Activated naive CD4-positive, alpha-beta T cell (primary cell): ENCODE measurements at places on chromosomes 11 and 22.

GRCh38 chr22:29156507-29156906, 49.2 kb upstream of the EMID1 start:
- no peak for DNase-seq

DNA sequence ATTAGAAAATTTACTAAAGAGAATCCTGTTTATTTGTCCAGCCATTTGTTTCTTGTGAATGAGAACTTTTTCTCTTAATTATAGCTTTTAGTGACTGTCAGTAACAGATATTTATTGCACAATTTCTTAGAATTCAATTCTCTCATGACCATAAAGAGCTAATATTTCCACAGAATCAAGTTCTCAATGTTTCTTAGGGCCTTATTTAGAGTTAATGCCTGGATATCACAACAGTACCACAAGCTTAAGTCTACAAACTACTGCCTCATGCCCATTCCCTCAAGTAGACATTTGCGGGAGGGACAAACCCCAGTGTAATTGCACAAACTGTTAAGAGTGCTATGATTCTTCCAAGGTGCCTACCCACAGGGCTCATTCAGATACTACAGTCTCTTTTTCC, 199.7 kb upstream of the POU2AF2 start:
- DNase-seq: no peak

DNA sequence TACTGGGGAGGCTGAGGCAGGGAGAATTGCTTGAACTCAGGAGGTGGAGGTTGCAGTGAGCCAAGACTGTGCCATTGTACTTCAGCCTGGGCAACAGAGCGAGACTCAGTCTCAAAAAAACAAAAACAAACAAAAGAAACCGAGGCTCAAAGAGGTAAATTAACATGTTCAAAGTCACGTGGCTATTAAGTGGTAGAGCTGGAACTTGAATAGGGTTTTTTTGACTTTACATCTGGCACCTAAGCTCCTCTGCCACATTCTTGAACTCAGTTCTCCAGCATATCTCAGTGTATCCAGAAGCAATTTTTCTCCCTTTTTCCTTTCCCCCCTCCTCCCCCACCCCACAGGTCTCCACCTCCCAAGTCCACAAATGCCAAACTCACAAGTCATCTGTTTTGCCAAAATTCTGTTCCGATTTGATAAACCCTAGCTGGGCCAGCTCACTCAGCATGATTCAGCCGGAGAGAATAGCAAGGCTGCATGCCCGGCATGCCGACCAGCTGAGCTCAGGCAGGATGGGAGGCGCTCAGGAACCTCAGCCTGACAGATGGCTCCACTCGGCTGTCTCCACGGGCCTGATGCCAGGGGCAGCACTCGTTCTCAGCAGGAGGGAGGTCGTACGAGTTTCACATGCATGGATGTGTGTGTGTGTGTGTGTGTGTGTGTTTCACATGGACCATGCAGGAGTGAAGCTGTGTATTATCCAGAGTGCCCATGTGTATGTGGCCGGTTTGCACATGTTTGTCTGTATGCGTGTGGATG, 63.2 kb upstream of the RRAS2 start:
- peak; percentile 3 for DNase-seq

DNA sequence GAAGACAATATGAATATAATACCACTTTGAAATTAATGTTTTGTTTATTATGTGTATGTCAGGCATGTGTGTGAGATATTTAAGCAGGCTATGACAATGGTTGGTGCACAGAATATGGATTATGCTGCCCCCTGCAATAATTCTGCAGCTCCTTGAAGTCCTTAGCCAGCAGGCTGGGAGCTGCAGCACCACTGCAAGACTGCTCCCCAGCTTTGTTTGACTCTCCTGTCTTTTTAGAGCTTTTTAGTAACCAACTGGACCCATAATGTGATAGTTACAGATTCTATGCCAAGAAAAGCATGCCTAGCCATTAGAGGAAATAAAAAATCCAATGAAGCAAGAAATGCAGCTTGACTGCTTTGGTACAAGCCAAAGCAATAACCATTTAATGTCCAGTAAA, 535.1 kb downstream of the TMEM135 start:
- no peak for DNase-seq

GRCh38 chr11:96306933-96307775, 35.8 kb downstream of the MAML2 start:
- DNase-seq: no peak

DNA sequence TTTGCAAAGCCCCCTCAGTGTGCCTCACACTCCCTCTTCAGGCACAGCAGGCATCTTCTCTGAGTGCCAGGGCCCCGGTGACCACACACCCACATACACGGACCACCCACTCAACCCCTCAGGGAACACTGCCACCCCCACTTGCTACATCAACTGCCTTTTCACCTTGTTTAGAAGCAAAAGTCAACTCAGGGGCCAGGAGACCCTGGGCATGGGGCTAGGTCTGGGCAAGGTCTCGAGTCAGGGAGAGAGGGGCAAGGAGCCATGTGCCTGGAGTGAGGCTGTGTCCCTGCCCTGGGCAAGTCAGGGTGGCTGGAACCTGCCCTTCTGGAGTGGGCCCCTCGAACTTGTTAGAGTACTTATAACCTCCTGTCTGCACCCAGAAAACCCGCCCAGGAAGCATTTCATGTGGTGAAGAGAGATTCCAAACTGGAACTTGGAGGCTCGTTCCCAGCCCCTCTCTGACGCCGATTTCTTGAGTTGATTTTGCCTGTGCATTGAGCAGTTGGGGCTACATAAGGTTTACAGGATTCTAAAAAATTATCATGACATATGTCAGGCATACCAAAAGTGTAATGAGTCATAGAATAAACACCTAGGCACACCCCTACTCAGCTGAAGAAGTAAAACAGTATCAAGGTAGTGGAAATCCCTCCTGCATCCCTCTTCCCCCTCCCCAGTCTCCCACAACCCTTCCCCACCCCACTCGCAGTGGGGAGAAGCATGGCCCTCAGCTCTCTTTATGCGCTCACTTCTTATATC, 74.3 kb downstream of the MYEOV start:
- no peak for DNase-seq

GRCh38 chr11:65551572-65552387, 6.4 kb downstream of the LTBP3 start:
- DNase-seq: peak; percentile 39

- no peak for DNase-seq
Measured at GRCh38 chr22:43296276-43296902, 46.8 kb downstream of the SCUBE1 start.

GRCh38 chr11:87743007-87743406, 432.2 kb downstream of the RAB38 start:
- no peak for DNase-seq

GRCh38 chr11:59556115-59556916, 45.0 kb downstream of the OR4D9 start:
- DNase-seq: peak; percentile 24

DNA sequence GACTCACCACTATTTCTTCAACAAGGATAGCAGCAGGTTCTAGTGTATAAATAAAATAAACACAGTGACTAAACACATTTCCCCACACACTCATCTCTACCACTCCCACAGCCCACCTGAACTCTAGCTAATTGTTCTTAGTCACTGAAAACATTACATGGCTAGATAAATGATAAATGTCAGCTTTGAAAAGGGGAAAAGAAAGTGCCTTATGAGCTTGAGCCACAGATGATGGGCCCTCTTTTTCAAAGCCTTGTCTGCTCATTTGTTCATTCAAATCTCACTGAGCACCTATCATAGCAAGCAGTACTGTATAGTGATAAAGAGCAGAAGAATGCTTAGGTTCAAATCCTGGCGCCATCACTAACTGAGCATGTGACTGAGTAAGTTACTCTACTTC, 58.3 kb downstream of the SIK3 start:
- no peak for DNase-seq

- no peak for DNase-seq
Measured at GRCh38 chr11:36455658-36456111, 54.4 kb downstream of the TRAF6 start.

- no peak for DNase-seq
Measured at GRCh38 chr11:116641561-116642045, 131.2 kb downstream of the BUD13 start.

DNA sequence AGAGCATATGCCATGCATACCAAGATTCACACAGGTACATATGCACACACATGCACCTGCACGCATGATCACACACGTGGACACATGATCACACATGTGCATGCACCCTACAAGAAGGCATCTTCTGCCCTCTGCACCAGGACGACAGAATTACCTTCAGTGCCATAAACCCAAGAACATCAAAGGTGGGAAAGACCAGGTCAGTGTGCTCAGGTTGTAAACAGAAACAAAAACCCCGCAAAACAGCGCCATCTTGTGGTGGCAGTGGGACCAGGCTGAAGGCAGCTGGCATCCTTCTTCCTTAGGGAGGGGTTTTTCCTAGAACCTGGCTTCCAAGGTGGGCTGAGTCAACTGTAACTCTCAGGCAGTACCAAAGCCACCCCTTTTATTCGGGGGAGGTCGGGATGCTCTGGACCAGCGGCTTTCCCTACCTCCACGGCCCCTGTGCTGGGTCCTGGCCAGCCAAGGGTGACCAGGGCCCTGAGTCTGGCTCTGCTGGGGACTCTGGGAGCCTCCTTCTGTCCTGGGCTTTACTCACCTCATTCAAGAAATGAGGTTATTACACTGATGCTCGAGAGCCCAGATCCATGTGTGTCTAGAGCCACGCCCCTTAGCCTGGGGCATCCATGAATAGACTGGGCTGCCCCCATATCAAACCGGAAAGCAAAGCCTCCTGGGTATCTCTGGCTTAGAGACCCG, 69.4 kb upstream of the FGF3 start:
- peak; percentile 16 for DNase-seq

- no peak for DNase-seq
Measured at GRCh38 chr11:108221911-108222573, 396 bp downstream of the NPAT start.

- DNase-seq: no peak
Measured at GRCh38 chr11:123718469-123718868, 23.0 kb downstream of the ZNF202 start.

GRCh38 chr11:65128182-65129145, 5.9 kb downstream of the SYVN1 start:
- DNase-seq: no peak

GRCh38 chr22:30344447-30345200, 12.1 kb downstream of the SF3A1 start:
- DNase-seq: no peak

- no peak for DNase-seq
Measured at GRCh38 chr11:121513807-121514206, 61.0 kb upstream of the SORL1-AS1 start.

DNA sequence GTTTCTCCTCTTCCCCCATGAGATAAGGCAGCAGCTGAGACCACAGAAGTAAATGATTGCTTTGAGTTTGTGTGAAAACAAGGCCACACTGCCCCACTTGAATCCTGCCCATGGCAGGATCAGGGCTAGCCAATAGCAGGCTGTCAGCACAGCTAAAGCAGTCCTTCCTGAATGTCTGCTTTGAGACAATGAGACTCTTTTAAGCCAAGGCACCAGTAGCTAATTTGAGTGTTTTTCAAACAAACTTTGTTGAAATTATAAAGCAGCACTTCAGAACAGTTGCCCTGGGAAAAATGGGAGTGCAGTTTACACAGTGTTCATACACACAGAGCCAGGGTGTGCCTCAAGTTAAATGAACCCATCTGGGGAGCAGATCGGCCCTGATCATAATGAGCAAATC, 103.5 kb upstream of the OR5AK2 start:
- no peak for DNase-seq

DNA sequence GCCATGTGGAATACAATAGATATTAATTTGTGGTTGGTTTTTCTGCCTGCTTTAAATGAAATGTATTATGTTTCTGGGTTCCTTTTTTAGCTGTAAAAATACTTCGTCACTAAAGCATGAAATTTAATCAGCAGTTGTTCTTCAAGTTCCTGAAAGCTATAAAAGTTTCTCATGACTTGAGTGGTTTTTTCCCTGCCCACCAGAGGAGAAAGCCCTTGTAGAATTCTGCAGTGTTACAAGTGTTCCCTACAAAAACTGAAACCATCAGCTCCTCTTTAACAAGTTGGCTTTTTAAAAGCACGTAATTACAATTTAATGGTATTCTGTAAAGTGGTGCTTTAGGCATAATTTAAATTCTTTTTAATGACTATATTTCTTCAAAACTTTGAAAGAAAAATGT, 56.2 kb downstream of the PANX1 start:
- DNase-seq: no peak

DNA sequence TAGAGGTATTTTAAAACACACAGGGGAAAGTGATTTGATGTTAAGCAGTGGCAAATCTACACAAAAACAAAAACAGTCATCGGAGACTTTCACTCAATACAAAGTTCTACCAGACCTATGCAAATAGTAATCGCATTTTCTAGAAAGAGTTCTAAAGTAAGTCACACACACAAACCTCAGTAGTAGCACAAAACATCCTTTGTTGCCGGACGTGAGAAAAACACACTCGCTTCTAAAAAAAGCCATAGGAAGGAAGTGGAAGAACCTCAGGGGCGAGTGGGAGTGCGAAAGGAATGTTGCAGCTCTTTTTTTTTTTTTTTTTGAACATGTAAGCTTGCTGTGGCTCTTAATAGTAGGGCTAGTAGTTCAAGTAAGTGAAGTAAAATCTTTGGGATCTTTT, 88.9 kb downstream of the MAML2 start:
- no peak for DNase-seq

GRCh38 chr11:86588566-86589090, 83.8 kb downstream of the ME3 start:
- DNase-seq: no peak

DNA sequence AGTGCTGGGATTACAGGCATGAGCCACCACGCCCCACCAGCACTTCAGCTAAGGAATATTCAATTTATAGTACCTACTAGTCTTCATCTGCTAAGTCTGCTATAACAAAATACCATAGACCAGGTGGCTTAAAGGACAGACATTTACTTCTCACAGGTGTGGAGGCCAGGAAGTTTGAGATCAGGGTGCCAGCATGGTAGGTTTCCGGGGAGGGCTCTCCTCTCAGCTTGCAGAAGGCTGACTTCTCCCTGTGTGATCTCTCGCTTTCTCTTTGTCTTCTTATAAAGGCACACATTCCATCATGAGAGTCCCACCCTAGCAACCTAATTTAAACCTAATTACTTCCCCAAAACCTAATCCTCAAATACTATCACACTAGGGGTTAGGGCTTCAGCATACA, 433.0 kb downstream of the INSC start:
- no peak for DNase-seq

DNA sequence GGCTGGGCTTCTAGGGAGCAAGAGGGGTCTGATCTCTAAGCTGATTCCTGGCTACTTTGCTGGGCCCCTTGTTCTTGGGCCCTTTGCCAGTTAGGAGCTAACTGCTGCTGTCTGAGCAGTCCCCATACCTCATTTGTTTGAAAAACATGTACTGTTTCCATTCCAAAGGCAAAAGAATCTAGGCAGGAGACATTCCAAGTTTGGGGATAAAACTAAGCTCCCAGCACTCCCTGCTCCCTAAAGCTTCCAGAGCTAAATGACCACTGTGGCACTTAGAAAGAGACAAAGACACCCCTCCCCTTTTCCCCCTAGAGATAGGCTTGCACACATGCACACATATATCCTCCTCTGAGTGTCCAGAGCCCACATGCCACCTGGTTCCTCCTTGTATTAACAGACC, 22.7 kb upstream of the RRM1 start:
- no peak for DNase-seq
